ENCODE measurements at places on chromosomes 16 and 17.

GRCh38 chr16:75081179-75081859, 35.3 kb downstream of the LDHD start:
- DNase-seq: no peak

DNA sequence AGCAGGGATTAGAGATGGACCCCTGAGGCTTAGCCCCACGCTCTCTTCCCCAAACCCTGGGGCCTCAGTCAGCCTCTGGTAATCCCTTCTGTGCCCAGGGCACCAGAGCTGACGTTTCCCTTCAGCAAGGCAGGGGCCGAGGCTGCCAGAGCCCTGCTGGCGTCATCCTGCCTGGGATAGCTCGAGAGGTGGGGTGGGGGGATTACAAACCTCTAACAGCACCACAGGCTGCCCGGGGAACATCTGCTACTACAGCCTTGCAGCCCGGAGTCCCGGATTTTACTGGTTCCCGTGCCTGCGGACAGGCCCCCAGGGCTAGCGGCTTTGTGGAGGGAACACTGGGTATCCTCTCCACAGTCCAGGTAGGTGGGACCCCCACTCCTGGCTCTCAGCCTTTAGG, at the start of gene AANAT:
TSS of gene AANAT (plus strand) at position 238 of the 400 bp plus-strand sequence. CDS start 1,144 bp downstream, outside the sequence.
- no peak for DNase-seq

- DNase-seq: no peak
These were observed 5.8 kb downstream of the IRX3 start for GRCh38 chr16:54280751-54281150.

DNA sequence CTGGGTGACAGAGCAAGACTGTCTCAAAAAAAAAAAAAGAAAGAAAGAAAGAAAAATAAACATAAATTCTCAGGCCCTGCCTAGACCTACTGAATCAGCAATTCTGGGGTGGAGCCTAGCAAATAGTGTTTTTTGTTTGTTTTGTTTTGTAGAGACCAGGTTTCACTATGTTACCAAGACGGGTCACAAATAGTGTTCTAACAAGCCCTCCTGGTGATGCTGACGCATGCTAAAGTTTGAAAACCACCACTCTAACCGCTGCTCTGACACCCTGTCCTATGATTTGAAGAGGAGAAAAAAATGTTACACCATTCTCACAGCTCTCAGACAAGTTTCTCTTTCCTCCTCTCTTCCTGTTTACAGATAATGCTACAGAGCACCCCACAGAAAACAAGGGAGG, 1.5 kb downstream of the MRPL10 start:
- no peak for DNase-seq

DNA sequence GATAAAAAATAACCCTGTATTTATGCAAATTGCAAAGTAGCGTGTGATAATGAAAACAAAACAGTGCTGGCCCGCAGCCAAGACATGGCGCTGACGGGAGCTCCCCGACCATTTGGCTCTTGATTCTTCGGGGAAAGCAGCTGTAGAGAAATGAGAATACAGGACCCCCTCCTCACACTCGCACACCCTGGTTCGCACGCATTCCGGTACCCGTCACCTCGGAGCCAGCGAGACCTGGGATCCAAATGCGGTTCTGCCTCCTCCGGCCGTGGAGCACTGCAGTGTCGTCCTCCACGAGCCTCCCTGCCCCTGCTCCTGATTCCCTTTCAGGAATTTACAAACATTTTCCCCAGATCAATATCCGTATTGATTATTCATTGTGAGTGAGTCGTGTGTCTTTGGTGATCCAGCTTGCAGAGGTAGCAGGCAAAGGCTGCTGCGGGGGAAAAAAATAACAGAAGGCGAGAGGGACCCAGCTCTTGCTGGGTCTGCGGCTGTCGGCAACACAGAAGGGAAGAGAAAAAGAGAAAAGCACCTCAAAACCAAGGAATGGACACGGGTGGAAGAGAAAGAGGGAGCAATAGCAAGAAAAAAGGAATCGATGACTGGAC, 184.1 kb upstream of the ZFHX3 start:
- DNase-seq: no peak

GRCh38 chr17:67243284-67243683, 1.7 kb downstream of the HELZ start:
- DNase-seq: no peak

DNA sequence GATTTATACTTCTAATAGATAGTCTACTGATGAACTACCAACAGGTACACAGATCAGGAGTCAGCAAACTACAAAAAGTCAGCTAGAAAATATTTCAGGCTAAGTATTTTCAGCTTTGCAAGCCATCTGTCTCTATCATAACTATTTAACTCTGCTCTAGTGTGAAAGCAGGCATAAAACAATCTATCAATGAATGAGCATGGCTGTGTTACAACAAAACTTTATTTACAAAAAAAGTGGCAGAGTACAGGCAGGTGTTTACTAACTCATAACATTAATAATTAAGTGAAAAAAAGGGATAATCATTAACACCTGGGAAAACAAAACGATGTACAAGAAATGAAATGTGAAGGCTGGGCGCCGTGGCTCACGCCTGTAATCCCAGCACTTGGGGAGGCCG, 15.8 kb downstream of the MED13 start:
- no peak for DNase-seq

GRCh38 chr17:30103921-30104320, 12.7 kb upstream of the NSRP1 start:
- no peak for DNase-seq

DNA sequence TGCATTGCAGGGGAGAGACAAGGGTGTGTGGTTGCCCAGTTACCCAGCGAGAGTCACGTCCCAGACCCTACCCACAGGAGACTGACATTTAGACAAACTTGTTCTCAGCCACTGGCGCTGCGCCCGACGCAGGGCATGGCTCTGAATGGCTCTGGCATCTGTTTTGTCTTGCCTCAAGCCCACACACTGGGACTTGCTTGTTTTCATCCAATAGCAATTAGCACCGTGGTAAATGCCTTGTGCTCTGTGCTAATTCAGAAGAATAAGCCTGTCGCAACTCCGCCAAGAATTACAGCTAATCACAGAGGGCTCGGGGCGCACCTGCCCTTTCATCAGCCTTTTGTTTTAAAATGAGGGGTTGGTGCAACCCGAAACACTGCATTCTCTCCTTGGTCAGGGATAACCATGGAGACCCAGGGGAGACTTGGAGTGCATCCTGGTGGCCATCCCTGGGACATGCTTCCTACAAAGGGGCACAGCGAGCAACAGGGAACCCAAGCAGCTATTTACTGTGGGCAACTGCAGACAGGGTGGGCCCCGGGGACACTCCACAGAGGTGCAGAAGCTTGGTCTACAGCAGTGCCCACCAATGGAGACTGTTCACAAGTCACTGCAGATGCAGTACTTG, 220.6 kb upstream of the ZFHX3 start:
- no peak for DNase-seq

GRCh38 chr17:76646712-76647111, 3.2 kb upstream of the ST6GALNAC1 start:
- DNase-seq: no peak

DNA sequence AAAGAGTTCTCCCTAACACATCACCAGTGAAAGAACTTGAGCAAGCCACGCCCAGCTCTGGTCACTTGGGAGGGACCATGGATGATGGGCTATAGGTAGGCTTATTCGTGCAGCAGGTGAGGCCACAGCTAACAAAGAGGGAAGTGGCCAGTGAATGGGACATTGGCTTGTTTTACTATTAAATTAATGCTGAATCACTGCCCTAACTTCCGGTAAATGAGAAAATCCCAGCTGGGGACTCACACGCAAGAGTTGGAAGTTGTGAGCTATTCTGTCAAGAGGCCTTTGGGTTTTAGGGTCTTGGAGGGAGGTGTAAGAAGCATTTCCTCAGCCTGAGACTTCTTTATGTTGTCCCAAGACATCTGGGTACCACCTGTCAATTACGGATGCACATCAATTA, 315.3 kb downstream of the XYLT1 start:
- no peak for DNase-seq

GRCh38 chr17:56021681-56022190, 131.5 kb upstream of the ANKFN1 start:
- no peak for DNase-seq

DNA sequence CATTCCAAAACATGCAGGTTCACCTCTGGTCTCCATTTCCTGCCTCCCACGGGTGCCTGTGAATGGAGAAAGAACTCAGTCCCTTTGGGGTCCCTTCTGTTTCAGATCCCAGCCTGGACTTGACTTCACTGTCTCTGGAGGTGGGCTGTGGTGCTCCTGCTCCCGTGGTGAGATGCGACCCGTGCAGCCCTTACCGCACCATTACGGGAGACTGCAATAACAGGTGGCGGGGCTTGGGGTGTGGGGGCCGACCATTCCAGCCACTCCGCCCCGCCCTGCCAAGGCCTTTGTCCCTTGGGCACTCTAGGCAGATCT, 10.5 kb downstream of the LPO start:
- no peak for DNase-seq

DNA sequence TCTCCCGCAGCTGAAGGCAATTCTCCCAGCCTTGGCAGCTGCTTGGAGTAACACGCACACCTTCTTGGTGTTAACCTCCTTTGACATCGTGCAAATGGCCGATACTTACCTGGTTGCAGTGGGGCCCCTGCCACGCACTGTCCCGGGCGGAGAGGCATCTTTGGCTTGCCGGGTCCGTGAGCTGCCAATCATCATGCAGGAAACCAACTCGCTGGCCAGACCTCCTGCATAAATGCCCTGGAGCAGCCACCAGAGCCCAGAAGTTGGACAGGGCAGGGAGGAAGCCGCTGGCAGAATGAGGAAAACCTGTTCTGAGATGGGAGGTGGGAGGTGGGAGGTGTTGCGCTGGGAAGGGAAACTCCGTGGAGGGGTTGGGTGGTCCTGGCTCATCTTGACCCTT, 41.7 kb upstream of the CREBBP start:
- DNase-seq: no peak

GRCh38 chr16:50644729-50645128, 36.4 kb downstream of the SNX20 start:
- no peak for DNase-seq

DNA sequence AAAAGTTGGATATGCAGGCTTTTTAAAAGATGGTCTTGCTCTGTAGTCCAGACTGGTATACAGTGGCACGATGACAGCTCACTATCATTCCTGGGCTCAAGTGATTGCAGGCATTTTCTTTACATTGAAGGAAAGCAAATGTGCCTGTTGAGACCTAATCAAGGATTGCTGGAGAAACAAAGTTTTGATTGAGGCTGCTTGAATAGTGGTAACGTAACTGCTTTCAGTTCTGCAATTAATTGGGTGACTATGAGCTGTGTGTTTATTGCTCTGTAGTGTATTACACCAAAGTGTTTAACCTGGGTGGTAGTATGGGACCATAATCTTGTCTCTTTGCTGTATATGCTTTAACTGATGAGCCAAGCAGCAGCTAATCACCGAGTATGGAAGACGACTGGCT, 2.3 kb downstream of the UBB start:
- DNase-seq: no peak

- DNase-seq: no peak
These were observed 4.1 kb downstream of the MMP25 start for GRCh38 chr16:3050487-3050886.

- no peak for DNase-seq
These were observed 9.8 kb downstream of the SLC35B1 start for GRCh38 chr17:49698005-49698404.

DNA sequence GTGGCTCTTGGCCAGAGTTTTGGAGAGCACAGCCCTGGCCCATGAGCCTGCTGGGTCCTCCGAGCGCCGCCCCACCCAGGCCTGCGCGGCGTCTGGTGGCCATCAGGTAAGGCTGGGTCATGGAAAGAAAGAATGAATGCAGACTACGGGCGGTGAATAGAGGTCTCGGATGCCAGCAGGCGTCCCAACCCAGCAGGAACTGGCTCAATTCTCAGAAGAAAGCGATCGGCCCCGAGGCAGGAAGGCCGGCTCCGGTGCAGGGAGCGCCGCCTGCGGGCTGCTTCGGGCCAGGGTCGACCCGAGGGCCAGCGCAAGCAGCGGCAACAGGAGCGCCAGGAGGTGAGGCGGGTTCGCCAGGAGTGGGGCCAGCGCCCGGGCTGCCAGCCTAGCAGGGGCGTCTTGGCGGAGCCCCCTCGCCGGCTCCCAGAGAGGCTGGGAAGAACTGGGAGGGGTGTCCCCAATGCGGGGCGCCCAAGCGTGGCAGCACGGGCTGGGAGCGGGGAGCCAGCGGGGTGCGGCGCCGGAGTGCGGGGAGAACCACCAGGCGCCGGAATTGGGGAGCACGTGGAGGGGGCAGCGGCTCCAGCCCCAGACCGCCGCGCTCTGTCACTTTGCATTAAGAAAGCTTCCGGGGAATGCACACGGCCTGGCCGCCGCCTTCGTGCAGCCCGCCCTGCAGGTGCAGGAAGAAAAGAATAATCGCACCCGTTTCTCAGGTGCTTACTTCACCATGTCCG, 7.1 kb upstream of the TMC5 start:
- DNase-seq: no peak

GRCh38 chr17:28258347-28258887, 60.6 kb upstream of the TMEM97 start:
- no peak for DNase-seq

DNA sequence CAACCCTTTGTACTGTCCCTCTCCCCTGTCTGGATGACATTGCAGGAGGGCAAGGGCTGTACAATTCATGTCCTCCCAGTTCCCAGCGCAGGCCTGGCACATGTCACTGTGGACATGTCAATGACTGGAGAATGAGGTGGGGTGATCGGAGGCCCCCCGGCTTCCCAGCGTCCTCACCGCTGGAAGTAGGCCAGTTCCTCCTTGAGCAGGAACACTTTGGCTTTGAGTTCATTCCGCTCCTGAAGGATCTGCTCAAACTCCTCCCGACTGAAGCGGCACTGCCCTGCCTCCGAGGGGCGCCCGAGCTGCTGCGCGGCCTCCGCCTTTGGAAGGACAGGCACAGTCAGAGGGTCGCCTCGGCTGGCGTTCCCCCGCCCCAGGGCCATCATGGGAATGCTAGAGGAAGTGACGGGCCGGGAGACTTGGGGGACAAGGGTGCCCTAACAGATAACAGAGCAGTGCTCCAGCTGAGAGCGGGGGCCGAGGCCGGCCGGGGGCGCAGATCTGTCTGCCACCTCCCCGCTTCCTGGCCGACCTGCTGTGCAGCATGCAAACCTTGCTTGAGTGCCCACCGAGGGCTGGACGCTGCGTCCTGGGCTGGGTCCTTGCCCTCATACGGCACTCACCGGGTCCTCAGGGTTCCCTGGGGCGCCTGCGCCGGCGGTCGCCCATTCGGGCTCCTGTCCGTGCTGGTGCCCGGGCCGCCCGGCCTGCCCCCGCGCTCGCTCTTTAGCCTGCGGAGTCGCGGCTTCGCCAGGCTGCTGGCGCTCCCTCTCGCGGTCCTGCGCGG, 1.3 kb downstream of the RILP start:
- no peak for DNase-seq

DNA sequence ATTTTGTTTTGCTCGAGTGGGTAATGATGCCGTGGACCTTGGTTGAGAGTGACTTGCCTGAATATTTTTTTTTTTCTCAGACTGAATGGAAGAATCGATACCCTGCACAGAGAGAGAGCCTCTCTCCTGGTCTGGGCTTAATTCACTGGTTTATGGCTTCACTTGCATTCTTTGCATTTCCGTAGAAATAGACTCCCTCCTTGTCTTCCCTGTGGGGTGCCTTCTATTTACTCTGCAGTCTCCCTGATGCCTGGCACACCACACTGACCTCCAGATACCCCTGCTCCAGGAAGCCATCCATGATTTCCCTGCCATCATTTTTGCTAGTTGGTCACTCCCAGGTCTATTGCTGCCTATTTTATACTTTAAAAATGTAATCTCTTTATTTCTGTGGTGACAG, 238.0 kb downstream of the SNX29 start:
- no peak for DNase-seq

All from skeletal muscle cell (primary cell).